ENCODE measurements at places on chromosomes 11 and 22.

GRCh38 chr11:87366346-87366745 lies 328.6 kb downstream of the TMEM135 start:
- no peak for DNase-seq

DNA sequence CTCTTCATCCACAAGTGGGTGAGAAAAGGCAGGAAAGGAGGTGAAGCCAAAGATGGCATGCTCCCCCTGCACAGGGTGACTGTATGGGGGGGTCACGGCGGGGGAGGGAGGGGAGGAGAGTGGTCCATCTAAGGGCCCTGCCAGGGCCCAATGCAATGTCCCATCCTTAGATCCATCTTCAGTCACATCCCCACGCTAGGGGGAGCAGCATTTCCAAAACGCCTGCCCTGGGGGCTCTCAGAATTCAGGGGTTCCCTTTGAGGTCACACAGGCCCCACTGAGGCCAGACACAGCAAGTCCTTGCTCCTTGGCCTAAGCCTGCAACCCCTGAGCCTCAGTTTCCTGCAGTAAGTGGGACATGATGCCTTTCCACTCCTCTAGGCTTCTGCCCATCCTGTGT lies 52.4 kb downstream of the RTN4R start:
- DNase-seq: no peak

DNA sequence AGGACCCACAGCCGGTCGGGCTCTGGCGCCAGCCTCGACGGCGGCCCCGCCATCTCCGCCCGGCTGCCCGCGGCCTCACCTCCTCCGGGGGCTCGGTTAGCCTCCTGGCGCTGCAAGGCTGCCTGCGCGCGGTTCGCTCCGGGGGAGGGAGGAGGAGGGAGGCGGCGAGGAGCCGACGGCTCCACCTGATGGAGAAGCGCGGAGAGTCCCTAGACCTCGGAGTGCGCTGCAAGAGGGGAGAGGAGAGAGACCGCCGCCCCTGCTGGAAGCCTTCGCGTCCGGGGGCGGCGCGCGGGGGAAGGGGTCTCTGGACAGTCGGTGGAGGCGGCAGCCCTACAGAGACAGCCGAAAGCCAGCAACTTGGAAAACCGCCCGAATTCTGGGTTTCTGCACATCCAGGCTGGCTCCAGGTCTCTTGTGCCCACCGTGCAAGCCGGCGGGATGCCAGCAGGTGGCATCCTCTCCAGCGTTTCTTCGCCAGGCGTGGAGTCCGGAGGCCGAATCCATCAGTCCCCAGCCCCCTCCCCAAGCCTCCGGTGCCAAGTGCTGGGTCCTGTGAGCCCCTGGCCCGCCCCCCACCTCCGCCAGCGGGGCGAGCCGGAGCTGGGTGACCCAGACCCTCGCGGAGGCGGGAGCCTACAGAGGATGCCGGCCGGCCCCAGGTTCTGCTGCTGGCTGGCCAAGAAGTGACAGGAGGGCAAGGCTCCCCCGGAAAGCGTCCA lies 2.9 kb upstream of the KIRREL3 start:
- no peak for DNase-seq

GRCh38 chr22:45201678-45202332 lies 38.1 kb downstream of the NUP50 start:
- DNase-seq: no peak
